OCI-M1 (cell line): ENCODE measurements at places on chromosomes 7 and 10.

- no peak for DNase-seq
Observed at GRCh38 chr10:23200997-23201652, 9.0 kb downstream of the PTF1A start.

DNA sequence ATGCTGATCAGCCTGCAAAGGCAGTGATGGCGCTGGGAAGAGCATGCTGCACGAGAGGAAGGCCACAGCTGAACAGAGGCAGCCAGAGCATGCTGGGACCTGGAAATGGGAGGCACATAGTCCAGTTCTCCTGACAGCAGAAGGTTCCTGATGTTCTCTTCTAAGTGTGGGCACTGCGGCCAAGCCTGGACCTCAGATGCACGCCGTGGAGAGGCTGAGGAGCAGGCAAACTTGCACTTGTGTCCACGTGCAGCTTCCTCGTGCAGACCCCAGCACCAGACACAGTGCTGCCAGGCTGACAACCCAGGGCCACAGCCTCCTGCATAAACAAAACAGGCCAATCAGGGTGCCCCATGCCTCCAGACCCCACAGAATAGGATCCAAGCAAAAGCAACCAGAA lies 93.5 kb upstream of the LANCL2 start:
- no peak for DNase-seq

- DNase-seq, result no peak
Observed at GRCh38 chr7:17046666-17047065, 164.9 kb upstream of the AGR3 start.

GRCh38 chr10:27240212-27241009 lies at the start of gene ACBD5:
TSS of gene ACBD5 (minus strand) at chr10:27240797. CDS start at chr10:27240688, 109 bp downstream.
- DNase-seq, result peak; percentile 91

GRCh38 chr10:85603151-85603940 lies 763.2 kb downstream of the GRID1 start:
- no peak for DNase-seq
